ENCODE measurements at places on chromosomes 5 and 9. TPM values are rescaled to one million over a fixed set of nuclear protein-coding genes. Genes with fewer than 3 reads are reported as not detected.

The MCTP1 gene
- 8.6 TPM for polyA plus RNA-seq

The SLC23A1 gene
- polyA plus RNA-seq, result 2.1 TPM

GRCh38 chr5:112960315-112960714, 16.3 kb upstream of the DCP2 start:
- H3K4me1 ChIP-seq, result peaks cover 17% of the 10 kb centered on the region
- H3K4me3 ChIP-seq, result no peak overlapping the region
- H3K27ac ChIP-seq, result peak overlapping the region; percentile 11
- H3K36me3 ChIP-seq, result no peaks in the 10 kb centered on the region

- no peaks in the 10 kb centered on the region for H3K27me3 ChIP-seq
- DNase-seq, result peak; percentile 64
- no peak overlapping the region for H3K4me3 ChIP-seq
- no peak overlapping the region for H3K27ac ChIP-seq
These were observed 382.7 kb downstream of the CHSY3 start for GRCh38 chr5:130286971-130287370.

DNA sequence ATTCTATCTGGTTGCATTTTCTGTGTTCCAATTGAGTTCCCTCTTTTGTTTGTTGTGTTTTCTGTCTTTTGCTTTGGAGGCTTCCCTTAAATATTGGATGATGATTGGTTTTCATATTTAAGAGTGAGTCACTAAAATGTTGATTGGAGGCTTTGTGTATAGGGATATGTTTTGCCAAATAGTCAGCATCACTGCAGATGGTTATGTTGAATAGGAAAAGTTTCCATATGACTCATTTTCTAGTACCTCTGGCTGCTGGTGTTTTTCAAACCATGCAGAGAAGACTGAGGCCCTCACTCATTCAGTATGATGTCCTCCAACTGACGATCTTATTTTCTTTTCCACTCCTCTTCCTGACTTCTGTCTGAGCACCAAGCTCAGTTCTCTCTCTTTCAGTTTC, 1290.0 kb downstream of the EFNA5 start:
- H3K4me3 ChIP-seq, result no peak overlapping the region
- H3K27ac ChIP-seq, result no peak overlapping the region
- H3K27me3 ChIP-seq, result no peaks in the 10 kb centered on the region
- no peaks in the 10 kb centered on the region for H3K36me3 ChIP-seq
- DNase-seq, result peak; percentile 30
- no peaks in the 10 kb centered on the region for H3K4me1 ChIP-seq

- H3K4me3 ChIP-seq, result peak overlapping the region; percentile 65
- no peak for DNase-seq
- H3K4me1 ChIP-seq, result peaks cover 6% of the 10 kb centered on the region
- peak overlapping the region; percentile 95 for H3K27ac ChIP-seq
These were observed 515 bp downstream of the UTP15 start for GRCh38 chr5:73565969-73566547.

GRCh38 chr9:112809351-112809848, 58.8 kb downstream of the SNX30 start:
- no peaks in the 10 kb centered on the region for H3K27me3 ChIP-seq
- no peaks in the 10 kb centered on the region for H3K36me3 ChIP-seq
- H3K4me1 ChIP-seq, result peaks cover 14% of the 10 kb centered on the region
- no peak overlapping the region for H3K4me3 ChIP-seq

Measured in muscle of leg (tissue), 16 donors.